ENCODE measurements at places on chromosomes 3 and 15.
A peak's percentile ranks its signal among the peaks of the same experiment; 100 is the strongest.

- no peak for DNase-seq
These were observed 5.0 kb downstream of the TMEM207 start for GRCh38 chr3:190444576-190445145.

DNA sequence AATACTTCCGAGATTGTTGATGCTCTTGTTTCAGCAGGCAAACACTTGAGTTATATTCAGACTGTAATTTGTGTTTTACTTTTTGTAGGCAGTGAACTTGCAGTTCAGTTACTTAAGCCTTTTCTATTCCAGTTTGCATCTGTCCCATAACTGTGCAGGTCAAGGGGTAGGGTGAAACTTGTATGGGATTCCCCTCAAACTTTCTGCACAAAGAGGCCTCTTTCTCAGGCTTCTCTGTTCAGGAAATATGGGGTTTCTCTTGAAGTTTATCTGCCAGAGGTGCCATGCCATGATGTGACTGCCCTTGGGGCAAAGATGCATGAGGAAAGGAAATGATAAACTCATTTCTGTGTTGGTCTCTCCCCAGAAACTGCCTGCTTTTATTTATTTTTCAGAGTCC lies 66.7 kb downstream of the SLC24A1 start:
- no peak for DNase-seq

DNA sequence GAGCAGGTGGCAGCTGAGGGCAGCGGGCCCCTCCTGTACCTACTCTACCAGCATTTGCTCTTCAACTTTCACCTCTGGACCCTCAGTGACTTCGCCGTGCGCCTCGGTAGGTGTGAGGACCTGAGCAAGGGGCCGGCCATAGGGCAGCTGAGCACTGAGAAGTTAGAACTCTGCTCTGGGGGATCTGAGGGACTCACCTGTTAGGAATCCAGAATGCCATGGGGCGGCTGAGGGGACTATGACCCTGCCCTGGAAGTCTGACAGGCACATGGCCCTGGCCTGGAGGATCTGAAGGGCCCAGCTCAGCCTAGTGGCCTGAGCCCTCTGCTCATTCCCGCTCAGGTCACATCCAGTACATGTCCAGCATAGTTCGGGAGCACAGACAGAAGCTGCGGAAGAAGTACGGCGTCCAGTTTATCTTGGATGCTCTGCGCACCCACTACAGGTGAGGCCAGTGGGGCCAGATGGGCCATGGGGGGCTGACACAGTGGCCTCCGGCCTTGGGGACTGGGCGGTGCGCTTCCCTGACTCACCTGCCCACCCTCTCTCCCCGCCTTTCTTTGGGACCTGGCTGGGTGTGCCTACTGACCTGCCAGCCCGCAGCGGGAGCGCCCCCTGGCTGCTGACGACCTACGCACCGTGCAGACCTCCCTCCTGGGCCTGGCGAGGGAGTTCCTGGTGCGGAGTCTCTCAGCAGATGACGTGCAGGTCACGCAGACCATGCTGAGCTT lies 18.8 kb downstream of the NBEAL2 start:
- peak; percentile 79 for DNase-seq

DNA sequence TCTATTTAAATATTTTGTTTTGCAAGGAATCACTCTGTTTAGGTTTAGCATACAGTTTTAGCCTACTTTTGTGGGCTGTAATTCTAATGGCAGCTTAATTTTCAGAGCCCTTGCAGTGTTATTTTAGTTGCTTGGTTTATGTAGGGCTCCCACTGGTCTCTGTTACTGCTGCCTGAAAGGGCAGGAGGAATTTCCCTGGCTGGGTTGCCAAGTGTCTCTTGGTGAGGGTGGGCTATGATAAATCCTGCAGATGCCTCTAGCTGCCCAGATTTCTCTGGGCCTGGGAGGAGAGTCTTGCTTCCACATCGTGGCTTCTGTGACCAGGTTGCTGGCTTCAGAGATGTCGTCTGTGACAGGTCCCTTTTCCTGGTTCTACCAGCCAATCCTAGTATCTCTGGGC lies 36.2 kb downstream of the ILDR1 start:
- no peak for DNase-seq

DNA sequence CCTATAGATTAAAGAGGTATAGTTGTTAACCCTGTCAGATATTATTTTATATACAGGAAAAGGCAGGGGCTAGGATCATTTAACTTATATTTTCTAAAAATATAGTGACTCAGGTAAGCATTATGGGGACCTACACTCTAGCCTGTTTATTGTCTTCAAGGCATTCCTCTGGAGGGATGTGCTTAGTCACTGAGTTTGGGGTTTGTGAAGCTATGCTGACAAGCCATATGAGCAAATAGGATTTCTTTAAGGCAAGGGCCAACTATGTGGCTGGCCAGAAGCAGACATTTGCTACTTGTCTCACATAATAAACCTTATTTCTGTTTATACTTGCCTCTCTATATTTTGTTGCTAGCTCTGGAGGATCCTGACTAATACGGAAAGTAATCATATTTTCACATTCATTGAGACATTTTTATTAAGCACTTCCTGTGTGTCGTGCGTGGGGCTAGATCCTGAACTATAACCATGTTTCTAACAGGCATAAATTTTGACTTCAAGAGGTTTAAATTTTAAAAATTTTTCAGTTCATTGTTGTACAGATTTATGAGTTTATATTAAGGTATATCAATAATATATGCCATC lies 153.4 kb downstream of the OTOL1 start:
- no peak for DNase-seq

DNA sequence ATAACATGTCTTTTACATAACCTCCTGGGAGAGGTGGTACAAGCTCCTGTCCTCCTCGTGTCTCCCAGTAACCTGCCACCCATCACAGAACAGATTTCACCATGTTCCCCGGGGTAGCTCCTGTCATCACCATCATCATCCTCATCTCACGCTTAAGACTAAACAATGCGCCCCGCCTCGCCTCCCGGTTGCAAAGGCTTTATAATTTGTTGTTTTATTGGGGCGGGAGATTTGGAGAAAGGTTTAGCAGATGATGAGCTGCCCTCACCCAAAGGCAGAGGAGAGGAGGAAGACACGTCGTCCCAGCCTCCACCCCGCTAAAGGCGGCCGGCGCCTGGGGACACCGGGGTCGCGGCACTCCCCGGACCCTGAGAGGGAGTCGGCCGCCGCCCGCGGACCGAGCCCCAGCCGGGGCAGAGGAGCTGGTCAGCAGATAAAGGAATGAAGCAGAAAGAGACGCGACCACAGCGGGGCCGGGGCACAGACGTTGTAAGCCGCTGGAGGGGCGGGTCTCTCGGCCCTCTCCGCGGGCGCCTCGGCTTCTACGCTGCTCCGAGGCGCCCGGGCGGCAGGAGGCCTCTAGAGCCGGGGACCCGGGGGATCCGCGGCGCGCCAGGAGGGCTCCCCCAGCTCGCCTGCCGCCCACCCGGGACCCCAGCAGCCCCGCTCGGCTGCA lies 589 bp downstream of the HERC1 start:
- peak; percentile 42 for DNase-seq

DNA sequence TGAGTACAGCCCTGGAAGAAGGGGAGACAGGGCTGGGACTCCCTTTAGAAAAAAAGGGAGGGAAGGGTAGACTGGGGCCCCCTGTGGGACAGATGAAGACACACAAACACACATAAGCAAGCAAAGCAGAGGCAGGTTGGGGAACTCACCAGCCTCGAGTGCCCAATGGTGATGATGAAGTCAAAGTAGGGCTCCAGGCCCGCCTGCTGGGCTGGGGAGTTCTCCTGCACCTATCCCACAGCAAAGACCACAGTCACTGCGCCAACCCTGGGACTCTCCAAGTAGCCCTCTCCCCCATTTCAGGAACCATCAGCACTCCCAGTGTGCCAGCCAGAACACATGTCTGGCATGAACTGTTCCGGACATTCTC lies 4.1 kb downstream of the GORASP1 start:
- DNase-seq, result no peak

DNA sequence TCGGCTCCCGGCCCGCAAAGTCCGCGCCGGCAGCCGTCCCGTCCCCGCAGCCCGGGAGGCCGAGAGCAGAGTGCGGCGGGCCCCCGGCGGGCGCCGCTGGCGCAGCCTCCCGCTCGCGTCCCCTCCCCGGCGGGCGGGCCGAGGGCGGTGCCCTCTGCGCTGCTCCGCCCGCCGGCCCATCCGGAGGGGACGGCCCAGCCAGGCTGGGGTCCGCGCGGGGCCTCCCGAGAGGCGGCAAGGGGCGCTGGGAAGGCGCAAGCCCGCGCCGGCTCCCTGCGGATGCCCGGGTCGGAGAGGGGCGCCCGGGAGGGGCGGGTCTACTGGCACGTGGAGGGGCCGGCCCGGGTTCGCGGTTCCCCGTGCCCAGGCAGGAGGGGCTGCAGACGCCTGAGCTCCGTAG lies at the start of the genes CLCN2 and POLR2H:
Gene CLCN2 (minus strand): TSS at position 74 of the 400 bp plus-strand sequence. CDS start 126 bp downstream, outside the sequence.
Gene POLR2H (plus strand): TSS at position 179 of the 400 bp plus-strand sequence. CDS start 1,783 bp downstream, outside the sequence.
- DNase-seq, result peak; percentile 81

DNA sequence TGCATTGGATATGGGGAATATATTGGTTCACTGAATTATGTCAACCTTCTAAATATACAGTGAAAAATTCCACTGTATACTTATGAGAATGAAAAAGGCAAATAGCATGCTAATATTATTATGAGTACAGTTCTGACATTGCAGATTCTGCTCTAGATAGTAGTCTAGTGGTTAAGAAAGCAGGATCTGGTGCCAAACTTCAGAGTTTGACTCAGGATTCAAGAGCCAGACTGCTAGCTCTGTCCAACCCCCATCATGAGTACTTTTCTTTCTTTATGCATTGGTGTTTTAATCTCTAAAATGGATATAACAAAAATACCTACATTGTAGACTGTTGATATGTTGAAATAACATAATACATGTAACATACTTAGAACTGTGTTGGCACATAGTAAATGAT lies 57.3 kb upstream of the PLSCR4 start:
- no peak for DNase-seq

GRCh38 chr3:108228286-108228685 lies 6.1 kb upstream of the IFT57 start:
- no peak for DNase-seq

DNA sequence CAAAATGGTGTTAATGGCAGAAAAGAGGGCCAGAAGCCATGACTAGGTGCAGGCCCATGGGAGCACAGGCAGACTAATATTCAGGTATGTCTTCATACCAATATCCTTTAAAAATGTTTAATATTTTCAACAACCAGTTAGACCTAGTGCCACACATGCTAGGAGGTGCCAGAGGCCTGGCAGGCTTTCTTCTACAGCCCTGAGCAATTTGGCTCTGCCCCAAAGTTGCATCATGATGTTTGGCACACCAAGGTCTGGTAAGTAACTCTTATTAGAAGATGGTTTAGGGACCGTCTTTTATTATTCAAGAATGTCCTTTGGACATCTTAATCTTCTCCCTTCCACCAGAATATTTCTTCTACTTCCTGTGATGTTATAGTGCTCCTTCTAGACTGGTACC lies 34.8 kb downstream of the MITF start:
- DNase-seq, result no peak

DNA sequence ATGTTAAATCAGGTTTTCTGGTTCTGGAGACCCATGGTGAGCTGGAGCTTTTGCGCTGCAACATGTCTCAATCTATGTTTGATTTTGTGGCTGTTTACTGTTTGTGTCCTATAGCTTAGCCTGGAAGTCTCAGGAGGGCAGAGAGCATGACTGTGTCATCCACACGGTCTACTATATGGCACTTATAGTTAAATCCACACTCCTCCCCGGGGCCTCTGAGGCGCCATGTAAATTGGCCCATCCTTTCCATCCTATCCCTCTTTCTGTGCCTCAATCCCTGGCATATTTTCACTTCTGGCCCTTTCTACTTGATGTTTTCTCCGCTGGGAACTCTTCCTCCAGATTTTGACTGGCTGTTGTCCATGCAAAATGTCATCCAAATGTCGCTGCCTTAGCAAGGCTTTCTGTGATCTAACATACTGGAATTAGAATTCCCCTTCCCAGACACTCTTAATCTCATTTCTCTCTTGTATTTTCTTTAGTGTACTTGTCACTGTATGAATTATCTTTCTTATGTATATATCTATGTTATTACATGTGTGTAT lies 560.8 kb upstream of the RGMA start:
- DNase-seq, result no peak

GRCh38 chr15:65939901-65940617 lies 70.8 kb downstream of the RAB11A start:
- no peak for DNase-seq

- no peak for DNase-seq
These were observed 216.4 kb downstream of the TCF12 start for GRCh38 chr15:57134851-57135250.

DNA sequence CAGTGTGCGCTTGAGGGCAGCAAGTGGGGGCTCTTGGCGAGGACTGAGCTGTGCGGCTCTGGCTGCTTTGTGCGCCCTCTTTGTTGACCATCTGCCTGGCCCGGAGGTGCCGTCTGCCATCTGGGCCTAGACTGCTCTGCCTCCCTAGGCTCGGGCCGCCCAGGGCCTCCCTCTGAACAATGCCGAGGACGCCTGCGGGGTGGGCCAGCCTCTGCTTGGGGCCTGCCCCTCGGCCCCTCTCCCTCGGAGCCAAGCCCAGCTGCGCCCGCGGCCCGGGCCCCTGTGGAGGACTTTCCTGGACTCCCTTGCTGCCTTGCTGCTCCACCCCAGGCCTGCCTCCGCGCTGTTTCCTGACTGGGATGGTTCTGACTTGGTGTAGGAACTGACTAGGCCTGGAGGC lies 31.9 kb upstream of the SPSB4 start:
- DNase-seq, result no peak

Data from BE2C (cell line).